ENCODE measurements at places on chromosomes 6 and 20. TPM values are rescaled to one million over a fixed set of nuclear protein-coding genes. Genes with fewer than 3 reads are reported as not detected.

Gene CST2
- not detected for total RNA-seq

Gene CAGE1
- total RNA-seq = not detected

Gene ACSS1
- 8.9 TPM for total RNA-seq

Gene EEF1A2
- 255 TPM for total RNA-seq

Gene ALDH8A1
- 0.52 TPM for total RNA-seq

Gene GLP1R
- not detected for total RNA-seq

Gene NKAPL
- 0.52 TPM for total RNA-seq

Gene SAMD10
- total RNA-seq = 1.0 TPM

Gene KCNK5
- total RNA-seq = 1.6 TPM

Gene RAET1L
- not detected for total RNA-seq

Gene PPDPF
- total RNA-seq = 24.0 TPM

Gene EHMT2
- total RNA-seq = 24.0 TPM

Gene PRSS16
- 1.6 TPM for total RNA-seq

Gene CD109
- 19.3 TPM for total RNA-seq

Gene PRDM1
- 1.6 TPM for total RNA-seq

Gene COL12A1
- total RNA-seq = 474 TPM

Gene HSD17B8
- 15.7 TPM for total RNA-seq

Gene PSORS1C2
- total RNA-seq = not detected
